LHCN-M2 (cell line): ENCODE measurements at places on chromosomes 1 and 21. TPM values are rescaled to one million over a fixed set of nuclear protein-coding genes. Genes with fewer than 3 reads are reported as not detected.

GRCh38 chr1:67257173-67257535 is 50.5 kb upstream of the IL12RB2 start:
- no peak for DNase-seq

DNA sequence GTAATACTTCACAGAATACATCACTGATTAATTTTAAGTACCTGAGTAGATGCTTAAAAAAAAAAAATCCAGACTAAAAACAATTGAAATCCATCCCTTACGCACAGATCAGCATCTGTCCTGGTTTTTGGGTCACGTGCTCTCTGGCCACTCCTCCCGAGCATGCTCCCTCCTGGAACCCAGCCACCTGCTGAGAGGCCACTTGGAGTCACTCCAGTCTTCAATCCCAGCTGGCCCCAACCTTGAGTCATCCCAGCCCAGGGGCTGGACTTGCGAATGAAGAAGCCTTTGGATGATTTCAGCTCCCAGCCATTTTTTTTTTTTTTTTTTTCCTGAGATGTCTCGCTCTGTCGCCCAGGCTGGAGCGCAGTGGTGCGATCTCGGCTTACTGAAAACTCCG is 8.9 kb downstream of the MAP1LC3C start:
- DNase-seq = peak; percentile 98

- DNase-seq = no peak
Measured at GRCh38 chr1:17669866-17670451, 85.2 kb upstream of the ACTL8 start.

- no peak for DNase-seq
Measured at GRCh38 chr1:46405724-46406123, 11.6 kb downstream of the FAAH start.

DNA sequence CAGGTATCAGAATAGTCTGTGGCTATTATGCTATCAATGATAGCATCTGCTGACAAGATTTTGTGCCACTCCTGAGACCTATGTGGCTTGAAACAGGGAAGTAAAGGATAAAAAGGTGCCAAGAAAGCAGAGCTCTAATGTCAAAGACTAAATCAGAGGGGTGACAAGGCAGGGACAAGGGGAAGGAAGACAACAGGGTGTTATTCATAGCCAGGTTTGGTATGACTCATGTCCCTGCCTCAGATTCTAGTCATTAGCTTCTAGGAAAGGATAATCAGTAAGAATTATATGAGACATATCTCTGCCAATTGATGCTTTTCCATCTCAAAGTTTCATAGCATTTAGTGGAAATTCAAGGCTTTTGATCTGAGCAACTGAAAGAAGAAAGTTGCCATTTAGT is 31.8 kb upstream of the PLD5 start:
- DNase-seq = no peak

DNA sequence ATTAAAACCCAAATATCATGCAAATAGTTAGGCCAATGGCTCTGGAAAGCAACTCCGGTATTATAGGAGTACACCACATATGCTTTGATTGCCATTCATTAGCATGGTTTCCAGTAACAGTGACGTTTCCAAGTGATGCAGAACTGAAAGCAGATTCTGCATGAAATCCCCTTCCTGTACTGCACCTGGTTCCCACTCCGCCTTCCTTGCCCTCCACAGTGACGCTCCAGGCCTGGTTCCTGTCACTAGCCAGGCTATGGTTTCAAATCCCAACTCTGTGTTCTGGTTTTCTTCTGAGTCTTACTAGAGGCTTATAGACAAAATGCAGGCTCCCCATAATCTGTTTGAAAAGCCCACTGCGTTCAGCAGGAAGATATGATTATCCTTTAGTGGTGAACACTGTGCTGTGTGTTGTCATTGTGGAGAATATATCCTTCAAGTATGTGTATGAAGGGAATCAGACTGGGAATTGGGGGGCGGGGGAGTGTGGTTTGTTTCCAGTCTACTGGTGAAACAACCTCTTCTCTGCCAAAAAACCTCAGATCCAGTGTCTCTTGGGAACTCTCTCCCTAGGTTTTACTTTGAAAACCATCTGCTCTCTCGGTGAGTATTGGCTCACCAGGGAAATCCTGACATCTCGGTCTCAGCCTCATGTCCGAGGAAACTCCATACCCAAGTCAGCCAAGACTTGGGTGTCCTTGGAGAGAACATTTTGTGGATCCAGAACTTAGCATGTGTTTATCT is 78.7 kb downstream of the TYW3 start:
- no peak for DNase-seq

GRCh38 chr21:27817902-27818623 is 851.2 kb upstream of the ADAMTS5 start:
- DNase-seq = no peak

DNA sequence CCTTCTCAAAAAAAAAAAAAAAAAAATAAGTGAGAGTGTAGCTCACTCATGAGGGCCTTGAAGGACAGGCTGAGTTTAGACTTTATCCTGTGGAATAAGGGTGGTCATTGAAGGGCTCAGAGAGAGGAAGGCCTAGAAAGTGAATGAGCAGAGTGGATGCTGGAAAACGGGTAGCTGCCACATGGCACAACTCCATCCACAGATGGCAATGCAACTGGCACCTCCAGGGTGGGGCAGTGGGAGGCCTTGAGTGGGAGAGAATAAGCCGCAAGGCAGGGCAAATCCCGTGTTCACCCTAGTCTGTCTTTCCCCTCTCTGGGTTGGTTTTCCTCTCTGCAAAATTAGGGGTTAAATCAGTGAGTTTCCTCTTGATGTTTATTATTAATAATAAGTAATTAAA is 3.1 kb downstream of the TNNI1 start:
- DNase-seq = no peak

DNA sequence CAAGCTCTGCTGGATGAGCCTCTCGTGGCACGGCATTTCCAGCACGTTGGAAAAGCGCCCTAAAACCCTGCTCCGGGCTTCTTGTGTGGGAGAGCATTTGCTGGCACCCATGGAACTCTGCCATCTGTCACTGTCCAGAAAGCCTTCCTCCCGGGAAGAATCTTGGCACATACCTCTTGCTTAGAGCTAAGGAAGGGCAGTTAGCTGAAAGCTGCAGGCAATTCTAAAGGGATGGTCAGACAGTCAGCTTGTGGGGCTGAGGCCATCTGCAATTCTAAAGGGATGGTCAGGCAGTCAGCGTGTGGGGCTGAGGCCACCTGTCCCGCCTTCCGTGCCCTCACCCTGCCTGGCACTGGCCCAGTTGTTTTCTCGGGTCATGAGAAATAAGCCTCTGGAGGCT is 139.0 kb upstream of the TMEM51 start:
- no peak for DNase-seq

- DNase-seq = peak; percentile 10
Measured at GRCh38 chr1:70205071-70205433, 327 bp downstream of the LRRC40 start.

GRCh38 chr21:25103500-25104207 is 503.6 kb downstream of the MRPL39 start:
- no peak for DNase-seq

DNA sequence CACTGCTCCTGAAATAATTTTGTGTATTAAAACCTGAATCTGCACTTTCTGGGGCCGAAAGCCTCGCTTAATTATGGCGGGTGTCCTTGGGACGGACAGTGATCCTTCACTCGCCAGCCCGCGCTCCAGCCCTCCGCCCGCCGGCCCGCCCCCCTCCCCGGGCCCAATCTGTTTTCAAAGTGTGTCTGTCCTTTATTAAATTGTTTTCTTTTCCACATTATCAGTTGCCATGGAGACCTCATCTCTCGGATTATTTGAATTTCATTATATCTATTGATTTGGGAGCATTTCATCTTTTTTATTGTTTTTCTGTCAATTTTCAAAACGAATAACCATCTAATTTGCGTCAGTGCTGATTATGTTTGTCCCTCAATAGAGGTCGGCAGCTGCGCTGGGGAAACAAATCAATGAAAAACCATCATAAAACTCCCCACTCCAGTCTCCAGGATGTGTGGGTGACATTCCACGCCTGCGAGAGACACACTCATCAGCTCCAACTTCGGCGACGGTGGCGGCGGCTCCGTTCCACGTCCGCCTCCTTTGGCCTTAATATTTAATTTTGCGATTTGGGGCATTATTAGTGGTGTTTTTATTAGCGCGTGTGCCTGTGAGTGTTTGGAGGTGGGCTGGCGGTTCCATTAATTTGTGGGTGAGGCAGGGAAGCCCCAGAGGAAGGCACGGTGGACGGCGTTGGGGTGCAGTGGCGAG is 123.9 kb downstream of the CASZ1 start:
- no peak for DNase-seq

DNA sequence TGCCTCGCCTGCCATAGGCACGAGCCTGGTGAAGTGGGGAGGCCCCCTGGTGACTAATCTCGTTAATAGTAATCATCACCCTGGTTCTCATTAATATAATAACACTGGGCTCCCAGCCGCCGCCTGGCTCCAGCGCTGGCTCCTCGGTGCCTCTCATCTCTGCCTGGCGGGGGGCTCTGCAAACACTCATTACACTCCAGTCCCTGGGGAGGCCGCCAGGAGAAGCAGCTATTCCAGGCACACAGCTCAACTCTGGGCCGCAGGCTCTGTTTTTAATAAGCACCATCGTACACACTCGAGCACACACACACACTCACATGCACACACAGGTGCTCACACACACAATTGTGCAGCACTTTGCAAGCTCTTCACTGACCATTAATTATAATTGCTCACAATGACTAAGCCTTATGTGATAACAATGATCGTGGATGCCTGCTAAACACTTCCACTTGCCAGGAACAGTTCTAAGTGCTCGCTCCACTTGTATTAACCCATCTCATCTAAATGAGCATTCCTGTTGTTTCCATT is 52.2 kb downstream of the SDC3 start:
- DNase-seq = no peak

- no peak for DNase-seq
Measured at GRCh38 chr1:246373828-246374569, 133.1 kb downstream of the SMYD3 start.

- no peak for DNase-seq
Measured at GRCh38 chr1:90911353-90911752, 110.5 kb downstream of the ZNF644 start.

GRCh38 chr1:154831462-154831861 is 38.6 kb downstream of the KCNN3 start:
- DNase-seq = no peak

GRCh38 chr1:24195136-24195535 is 8.0 kb upstream of the IFNLR1 start:
- no peak for DNase-seq

DNA sequence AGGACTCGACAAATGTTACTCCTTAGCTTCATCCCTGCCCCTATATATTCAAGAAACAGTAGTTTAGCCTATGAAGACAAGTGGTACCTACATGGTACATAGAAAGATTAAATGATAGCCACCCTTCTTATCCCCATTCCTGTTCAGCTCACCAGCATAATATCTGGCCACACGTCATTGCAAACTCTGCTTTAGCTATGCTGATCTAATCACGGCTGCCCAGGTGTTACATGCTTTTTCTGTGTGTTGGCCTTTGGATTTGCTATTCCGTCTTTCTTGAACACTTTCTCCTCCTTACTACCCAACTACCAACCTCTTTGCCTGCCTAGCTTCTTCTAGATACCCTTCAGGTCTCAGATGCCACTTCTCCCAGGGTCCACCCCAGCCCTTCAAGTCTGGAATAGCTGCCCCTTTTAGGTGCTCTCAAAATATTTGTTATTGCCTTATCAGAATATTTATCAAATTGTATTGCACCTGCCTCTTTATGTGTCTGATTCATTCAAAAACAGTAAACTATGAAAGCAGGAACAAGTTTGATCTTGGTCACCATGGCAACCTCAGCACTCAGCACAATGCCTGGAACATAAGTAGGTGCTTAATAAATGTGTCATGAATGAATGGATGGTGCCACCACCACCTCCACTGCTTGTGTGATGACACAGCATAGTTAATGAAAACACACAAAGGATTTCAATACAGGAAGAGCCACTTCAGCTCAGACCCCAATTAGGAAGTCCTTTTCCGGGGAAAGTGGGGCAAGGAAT is 11.4 kb upstream of the DNASE2B start:
- peak; percentile 26 for DNase-seq

KIF14 gene
- total RNA-seq = 27.1 and 29.7 TPM in 2 replicates

BSND gene
- not detected in 2 replicates for total RNA-seq

PDC gene
- total RNA-seq = not detected in 2 replicates

EXTL1 gene
- total RNA-seq = 1.0 and 1.2 TPM in 2 replicates

ZBTB40 gene
- 10.1 and 12.9 TPM in 2 replicates for total RNA-seq

C4BPB gene
- not detected in 2 replicates for total RNA-seq

SVBP gene
- 15.3 and 19.7 TPM in 2 replicates for total RNA-seq

FAM163A gene
- total RNA-seq = not detected in 2 replicates

RAB42 gene
- total RNA-seq = 1.6 and 3.0 TPM in 2 replicates

NOL9 gene
- total RNA-seq = 21.7 and 26.9 TPM in 2 replicates

PRRX1 gene
- total RNA-seq = 3.5 and 3.7 TPM in 2 replicates

FAM78B gene
- 0.13 and 0.23 TPM in 2 replicates for total RNA-seq

TCP10L gene
- not detected in 2 replicates for total RNA-seq

UBL4B gene
- not detected in 2 replicates for total RNA-seq

NUAK2 gene
- total RNA-seq = 0.46 and 0.64 TPM in 2 replicates

CHIA gene
- not detected in 2 replicates for total RNA-seq

SHISA4 gene
- 21.0 and 30.6 TPM in 2 replicates for total RNA-seq

AUNIP gene
- 9.5 and 9.7 TPM in 2 replicates for total RNA-seq

F13B gene
- not detected in 2 replicates for total RNA-seq

HMCN1 gene
- total RNA-seq = under 0.01 and 0.06 TPM in 2 replicates
